ENCODE measurements at places on chromosomes 2 and 18. TPM values are rescaled to one million over a fixed set of nuclear protein-coding genes. Genes with fewer than 3 reads are reported as not detected.

TMEM131 gene
- total RNA-seq: 35.3 TPM

ABCG8 gene
- not detected for total RNA-seq

NAT8 gene
- not detected for total RNA-seq

SPATA3 gene
- total RNA-seq: not detected

SCG2 gene
- 5.6 TPM for total RNA-seq

SLC35G4 gene
- not detected for total RNA-seq

Data from astrocyte (in vitro differentiated cells and primary cell).